ENCODE measurements at places on chromosomes 3 and 15. TPM values are rescaled to one million over a fixed set of nuclear protein-coding genes. Genes with fewer than 3 reads are reported as not detected.
A peak's percentile ranks its signal among the peaks of the same experiment; 100 is the strongest.

GRCh38 chr15:100193277-100193860, 148.4 kb downstream of the ADAMTS17 start:
- no peak for DNase-seq

- DNase-seq: no peak
Measured at GRCh38 chr3:33590541-33590940, 127.5 kb downstream of the CLASP2 start.

DNA sequence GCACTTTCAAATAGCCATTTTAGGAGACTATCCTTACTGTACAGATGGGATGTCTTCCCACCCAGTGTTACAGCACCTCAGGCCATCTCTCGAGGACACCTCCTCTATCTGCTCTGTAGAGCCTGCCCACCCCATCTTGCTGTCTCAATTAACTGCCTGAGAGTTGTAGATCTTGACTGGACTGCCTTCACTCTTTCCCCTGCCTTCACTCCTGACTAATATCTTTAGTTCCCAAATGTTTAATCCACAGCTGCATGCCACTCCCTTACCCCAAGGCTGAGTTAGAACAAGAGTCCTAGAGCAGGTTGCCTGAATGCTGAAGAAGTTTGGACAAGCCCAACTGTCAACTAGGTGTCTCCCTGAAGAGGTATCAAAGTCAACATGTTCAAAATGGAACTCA, 1.3 kb upstream of the PP2D1 start:
- DNase-seq: no peak

Gene CCDC9B
- 133 TPM for total RNA-seq

DNA sequence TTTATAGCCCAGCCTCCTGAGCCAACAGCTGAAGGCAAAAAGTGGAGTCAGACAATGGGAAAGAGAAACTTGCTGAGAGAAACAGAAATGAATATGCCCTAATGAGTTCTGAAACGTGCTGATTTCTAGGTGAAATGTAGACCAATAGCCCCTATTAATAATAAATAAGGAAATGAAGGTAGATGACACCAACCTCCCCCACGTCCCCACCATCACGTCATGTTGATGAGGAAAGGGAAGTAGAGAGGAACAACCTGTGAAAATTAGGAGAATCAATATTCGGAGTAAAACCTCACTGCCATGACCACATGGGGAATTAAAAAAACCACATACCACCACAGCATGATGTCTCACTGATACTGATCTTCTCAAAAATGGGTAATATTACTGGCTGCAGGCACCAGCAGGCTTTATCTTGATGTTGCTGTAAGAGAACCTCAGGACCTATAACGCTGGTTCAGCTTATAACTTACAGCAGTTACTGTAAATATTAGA, 64.0 kb downstream of the KAT2B start:
- no peak for DNase-seq

DNA sequence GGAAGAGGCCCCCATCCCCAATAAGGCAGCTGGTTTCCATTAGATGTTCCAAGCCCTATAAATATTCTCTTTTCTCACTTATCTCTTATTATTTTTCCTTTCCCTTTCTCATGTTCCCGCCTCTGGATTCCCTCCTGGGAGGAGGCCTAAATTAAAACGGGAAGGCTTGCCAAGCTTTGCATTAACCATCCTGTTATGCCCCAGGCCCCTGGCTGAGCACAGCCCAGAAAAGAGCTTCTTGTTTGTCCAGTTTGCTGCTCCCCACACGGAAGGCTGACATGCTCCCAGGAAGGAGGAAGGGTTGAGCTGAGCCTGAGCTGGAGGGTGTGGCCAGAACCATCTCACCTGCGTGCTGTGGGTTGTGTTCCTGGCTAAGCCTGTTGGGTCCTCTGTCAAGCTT, 63.1 kb upstream of the BOC start:
- DNase-seq: peak; percentile 53

GRCh38 chr15:60243769-60244168, 154.0 kb downstream of the ANXA2 start:
- no peak for DNase-seq

Gene SPATA12
- not detected for total RNA-seq

Gene CHL1
- 90.2 TPM for total RNA-seq

GRCh38 chr3:37816271-37816670, 45.4 kb upstream of the CTDSPL start:
- no peak for DNase-seq

DNA sequence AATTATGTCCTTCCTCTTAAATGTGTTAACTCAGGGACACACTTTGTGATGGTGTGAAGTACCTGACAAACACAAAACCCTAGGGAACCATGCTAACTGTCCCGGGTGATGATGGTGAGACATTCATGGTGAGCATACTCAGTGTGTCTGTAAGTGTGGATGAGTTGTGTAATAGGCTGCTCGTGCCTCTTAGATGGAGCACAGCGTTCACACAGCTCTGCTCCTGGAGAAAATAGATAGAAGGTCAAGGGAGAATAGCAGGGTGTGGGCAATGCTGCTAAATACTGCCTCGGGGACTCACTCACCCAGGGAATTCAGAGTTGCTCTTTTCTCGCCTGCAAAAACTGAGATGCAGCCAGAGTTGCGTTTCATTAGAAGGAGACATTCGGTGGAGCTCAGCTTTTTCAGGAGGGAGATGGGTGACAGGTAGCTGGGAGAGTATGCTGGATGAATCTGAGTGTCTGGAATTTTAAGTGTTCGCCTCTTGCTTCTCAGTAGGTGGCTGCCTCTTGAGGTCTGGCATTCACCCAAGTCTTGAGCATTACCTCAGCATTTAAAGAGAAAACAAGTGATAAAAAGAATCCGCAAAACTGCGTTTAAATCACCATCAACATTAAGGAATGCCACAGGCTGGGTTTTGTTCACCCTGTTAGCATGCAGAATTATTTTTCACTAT, 813.2 kb downstream of the AGBL1 start:
- no peak for DNase-seq

Gene ST8SIA2
- total RNA-seq: not detected

GRCh38 chr3:127038466-127038865, 55.6 kb downstream of the PLXNA1 start:
- DNase-seq: peak; percentile 37

- peak; percentile 63 for DNase-seq
Measured at GRCh38 chr3:45029661-45030060, 3.6 kb downstream of the CLEC3B start.

GRCh38 chr15:48641416-48641815, 4.1 kb downstream of the FBN1 start:
- DNase-seq: no peak

- DNase-seq: no peak
Measured at GRCh38 chr15:80925597-80926059, 64.0 kb downstream of the MESD start.

DNA sequence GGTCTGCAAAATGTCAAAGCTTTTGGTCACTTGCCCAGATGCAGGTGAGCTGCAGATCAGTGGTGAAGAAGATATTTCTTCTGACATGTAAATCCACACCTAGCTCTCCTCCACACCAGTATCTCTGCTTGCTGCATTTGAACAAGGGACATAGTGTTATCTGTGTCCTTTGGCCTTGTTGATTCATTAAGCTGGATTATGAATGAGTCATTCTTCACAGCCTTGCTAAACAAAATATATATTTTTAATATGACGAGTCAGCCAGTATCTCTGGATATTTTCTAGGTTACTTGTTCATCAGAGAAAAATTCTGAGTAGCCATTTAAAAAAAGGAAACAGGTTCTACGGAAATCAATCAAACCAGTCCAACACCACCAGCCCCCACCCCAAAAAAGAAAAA, 190.6 kb upstream of the ADAMTS9 start:
- DNase-seq: no peak

Gene RASGRF1
- not detected for total RNA-seq

GRCh38 chr3:155407971-155408370, 114.5 kb upstream of the STRIT1 start:
- no peak for DNase-seq

DNA sequence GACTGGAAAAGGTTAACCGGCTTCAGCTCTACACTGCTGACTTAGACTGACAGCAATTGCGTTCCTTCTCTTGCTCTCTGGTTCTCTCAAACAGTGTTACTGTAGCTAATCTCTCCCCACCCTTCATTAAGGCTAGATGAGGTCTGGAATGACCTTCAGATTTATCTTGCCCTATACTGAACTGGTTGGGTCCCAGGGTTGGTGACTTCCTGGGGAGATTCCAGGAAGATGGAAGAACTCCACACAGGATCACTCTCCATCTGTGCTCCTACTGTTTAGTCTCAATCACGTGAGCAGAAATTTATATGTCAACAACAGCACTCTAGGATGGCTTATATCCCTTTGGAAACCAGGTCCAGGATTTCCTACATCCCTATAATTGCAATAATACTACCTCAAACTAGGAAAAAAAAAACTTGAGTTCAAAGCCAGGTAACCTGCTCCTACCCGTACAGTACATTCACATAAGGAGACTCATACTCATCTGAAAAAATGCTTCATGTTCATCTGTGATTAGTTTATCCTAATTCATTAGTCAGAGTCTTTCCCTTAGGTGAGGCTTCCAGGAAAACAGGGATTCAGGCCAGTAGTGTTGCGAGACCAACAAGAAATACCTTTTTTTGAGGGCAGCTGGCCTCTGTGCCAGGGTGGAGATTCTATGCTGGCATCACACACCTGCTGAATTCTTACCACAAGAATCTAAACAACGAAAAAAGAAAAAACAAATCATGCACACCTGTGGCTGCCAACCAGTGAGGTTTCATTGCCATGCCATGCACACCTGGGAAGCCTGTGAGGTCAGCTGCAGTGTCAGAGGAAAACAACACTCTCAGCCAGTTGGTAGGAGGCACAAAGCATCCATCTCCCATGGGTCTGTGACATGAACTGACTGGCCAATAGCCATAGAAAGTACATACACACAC, 297.3 kb downstream of the MECOM start:
- DNase-seq: no peak

DNA sequence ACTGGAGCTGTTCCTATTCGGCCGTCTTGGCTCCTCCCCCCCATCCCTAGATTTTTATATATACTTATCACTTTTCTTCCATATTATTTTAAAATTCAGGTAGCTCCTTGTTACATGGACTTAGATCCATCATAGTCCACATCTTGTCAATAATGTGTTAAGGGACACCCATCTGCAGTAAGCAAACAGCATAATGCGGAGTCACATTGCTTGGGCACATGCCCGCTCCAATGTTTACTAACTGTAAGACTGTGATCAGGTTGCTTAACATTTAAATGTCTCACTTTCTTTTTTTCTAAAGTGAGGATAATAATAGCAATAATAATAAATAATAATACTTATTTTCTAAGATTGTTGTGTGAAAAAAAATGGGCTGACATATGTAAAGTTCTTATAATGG, 303.2 kb upstream of the SOX14 start:
- DNase-seq: no peak

Gene SERPINI2
- total RNA-seq: 2.8 TPM

DNA sequence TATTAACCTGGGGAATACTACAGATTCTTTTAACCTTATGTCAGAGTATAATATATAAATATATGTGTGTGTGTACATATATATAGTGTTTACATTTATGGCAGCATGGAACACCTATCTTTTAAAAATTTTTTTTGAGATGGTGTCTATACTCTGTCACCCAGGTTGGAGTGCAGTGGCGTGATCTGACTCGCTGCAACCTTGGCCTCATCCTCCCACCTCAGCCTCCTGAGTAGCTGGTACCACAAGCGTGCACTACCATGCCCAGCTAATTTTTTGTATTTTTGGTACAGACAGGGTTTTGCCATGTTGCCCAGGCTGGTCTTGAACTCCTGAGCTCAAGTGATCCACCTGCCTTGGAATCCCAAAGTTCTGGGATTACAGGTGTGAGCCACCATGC, 18.5 kb upstream of the ERICH6 start:
- DNase-seq: no peak

DNA sequence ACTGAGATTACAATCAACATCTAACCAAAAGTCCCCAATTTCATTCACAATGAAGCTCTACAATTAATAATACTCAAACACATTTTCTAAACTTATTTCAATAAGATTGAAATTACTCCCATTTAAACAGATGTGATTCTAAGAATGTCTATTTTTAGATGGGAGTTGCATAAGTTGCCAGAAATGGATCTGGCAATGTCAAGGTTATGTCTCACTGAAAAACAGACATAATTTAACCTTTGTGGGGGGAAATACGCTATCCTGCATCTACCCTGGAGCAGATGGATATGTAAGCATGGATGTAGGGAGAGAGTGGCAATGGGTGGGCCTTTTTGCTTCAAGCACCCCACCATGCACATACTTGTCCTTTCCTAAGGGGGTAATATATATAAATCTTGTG, 6.7 kb upstream of the EIF1B start:
- no peak for DNase-seq

Gene CAV3
- total RNA-seq: 18.8 TPM

Gene ZKSCAN7
- total RNA-seq: 3.1 TPM

GRCh38 chr15:93235926-93236780, 147.1 kb upstream of the RGMA start:
- peak; percentile 74 for DNase-seq

- DNase-seq: no peak
Measured at GRCh38 chr3:34858067-34858660, 781.2 kb upstream of the ARPP21 start.

DNA sequence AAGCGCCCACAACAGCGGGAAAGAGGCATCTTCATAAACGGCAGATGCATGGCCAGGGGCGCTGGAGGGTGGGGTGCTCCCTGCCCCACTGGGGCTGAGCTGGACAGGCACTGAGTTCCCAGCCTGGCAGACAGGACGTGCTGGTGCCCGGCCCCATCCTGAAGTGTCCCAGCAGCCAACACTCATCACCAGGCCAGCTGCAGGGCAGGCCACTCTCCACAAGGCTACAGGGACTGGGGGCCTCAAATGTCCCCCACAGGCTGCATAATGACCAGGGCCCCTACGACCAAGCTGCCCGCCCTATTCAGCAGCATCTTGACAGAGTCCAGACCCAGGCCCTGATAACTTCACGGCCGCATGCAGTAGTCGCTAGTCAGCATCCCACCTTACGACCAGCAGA, 124.1 kb upstream of the IQSEC1 start:
- DNase-seq: no peak

DNA sequence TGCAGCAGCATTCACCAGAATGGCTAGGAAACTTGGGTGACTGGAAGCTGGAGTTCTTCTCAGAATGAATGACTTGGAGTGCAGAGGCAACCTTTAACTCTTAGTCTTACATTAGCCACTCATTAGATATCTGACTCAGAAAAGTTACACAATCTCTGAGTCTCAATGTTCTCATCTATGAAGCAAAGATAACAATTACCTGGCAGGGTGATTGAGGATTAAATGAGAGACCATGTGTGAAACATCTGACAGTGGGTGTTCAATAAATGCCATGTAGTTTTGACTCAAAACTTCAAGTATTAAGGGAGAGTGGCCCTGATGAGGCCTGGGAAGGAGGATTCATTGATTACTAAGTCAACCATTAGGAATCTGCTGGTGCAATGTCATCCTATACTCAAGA, 48.3 kb downstream of the MRPL3 start:
- DNase-seq: no peak

Gene GOLGA6A
- total RNA-seq: not detected

DNA sequence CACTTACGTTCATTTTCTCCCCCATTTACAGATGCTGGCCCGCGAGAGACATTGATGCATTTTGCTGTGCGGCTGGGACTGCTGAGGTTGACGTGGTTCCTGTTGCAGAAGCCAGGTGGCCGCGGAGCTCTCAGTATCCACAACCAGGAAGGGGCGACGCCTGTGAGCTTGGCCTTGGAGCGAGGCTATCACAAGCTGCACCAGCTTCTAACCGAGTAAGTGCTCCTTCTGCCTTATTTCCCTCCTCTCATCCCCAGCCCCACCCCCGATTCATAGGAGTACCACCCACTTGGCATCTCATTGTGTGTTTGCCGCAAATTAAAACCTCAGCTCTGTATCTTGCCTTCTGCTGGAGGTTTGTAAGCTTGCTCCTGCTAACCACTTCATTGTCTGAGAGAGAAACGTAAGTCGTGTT, 163.3 kb downstream of the AKAP13 start:
- DNase-seq: peak; percentile 79

GRCh38 chr3:154872074-154872473, 208.0 kb upstream of the MME start:
- DNase-seq: no peak
